Amniotic stem cell (primary cell): ENCODE measurements at places on chromosomes 6 and 20.
A peak's percentile ranks its signal among the peaks of the same experiment; 100 is the strongest.

- DNase-seq = no peak
These were observed at the start of gene C6orf62 for GRCh38 chr6:24719125-24719971. Gene C6orf62 (minus strand): TSS chr6:24719154. CDS start chr6:24718668, 486 bp downstream.

DNA sequence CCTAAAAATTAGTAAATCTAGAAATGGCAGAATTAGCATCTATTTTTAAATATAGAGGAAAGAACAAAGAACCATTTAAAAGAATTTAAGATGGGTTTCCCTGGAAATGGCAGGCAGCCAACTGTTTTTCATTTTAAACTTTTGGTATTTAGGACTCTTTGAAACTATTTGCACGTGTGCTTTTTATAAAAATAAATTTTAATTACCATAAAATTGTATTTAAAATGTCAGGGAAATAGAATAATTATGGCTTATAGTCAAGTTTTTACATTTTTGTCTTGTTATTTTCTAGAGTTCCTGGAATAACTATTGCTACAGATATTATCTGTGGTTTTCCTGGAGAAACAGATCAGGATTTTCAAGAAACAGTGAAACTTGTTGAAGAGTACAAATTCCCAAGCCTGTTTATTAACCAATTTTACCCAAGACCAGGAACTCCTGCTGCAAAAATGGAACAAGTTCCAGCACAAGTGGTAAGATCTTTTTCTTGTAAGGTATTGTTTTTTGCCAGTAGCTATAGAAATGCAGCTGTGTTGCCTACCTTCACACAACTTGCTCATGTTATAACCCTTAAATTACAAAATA lies 528.7 kb upstream of the SOX4 start:
- no peak for DNase-seq

DNA sequence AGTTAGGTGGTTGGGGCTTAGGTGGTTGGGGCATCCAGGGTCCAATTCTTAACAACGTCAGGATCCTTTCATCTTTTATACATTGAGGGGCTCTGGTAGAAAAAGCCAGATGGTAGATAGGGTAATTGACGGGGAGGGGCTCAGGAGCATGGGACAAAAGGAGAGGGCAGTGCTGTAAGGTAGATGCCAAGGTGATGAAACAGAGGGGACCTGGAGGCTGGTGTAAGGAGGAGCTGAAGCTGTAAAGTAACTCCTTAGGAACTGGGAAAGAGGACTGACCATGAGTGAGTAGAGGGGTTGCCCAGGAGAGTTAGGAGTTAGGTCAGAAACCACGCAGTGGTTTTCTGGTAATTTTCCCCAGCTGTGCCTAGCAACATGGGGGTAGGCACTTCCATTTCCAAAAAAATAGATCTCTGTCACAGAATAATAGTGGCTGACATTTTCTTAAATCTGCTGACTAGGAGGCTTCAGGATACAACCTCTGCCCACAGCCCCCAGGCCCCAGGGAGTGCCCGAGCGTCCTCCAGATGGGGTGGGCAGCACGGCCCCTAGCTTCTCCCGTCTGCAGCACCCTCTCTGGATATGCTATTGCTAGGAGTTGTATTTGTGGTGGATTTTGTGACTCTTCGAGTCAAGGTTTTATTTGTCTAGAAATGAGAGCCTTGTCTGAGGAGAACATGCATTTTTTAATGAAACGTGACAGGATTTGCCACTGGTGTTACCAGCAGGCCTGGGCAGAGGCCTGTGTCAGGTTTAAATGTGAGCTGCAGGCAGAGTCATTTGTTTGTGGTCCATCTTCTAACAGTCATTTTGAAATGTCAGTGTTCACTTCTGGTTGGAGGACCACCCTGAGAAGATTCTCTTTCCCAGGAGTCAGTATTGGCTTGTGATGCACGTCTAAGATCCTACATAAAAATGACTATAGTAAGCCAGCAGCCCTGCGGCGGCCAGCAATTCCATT lies 44.6 kb downstream of the TULP4 start:
- no peak for DNase-seq

- DNase-seq = no peak
These were observed 779.6 kb downstream of the MAFB start for GRCh38 chr20:39909447-39909846.

DNA sequence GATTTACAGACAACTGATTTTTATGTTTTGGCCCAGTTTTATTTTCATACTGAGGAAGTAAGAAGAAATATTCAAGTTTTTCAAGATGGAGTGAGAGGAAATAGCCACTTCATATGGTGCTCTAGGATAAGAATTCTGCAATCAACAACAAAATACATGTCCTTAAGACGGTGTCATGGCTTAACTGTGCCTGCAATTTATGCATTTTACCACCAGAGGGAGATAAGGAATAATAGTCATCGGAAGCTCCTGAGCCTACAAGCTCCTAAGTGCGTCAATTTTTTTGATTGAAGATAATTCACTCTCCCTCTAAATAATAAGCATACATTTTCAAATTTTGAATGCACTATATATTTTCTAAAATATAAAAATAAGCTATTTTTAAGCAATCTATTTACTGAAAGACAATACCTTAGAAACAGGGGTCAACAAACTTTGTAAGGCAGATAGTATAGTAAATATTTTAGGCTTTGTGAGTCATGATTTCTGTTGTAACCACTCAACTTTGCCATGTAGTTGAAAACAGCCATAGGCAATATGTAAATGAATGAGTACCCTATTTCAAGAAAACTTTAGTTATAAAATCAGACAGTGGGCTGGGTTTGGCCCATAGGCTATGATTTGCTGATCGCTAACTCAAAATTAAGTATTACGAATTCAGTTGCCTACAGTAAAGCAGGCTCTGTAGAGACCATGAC lies 230.9 kb upstream of the DTNBP1 start:
- no peak for DNase-seq

- no peak for DNase-seq
These were observed 76.5 kb downstream of the ADAT2 start for GRCh38 chr6:143374014-143374413.

DNA sequence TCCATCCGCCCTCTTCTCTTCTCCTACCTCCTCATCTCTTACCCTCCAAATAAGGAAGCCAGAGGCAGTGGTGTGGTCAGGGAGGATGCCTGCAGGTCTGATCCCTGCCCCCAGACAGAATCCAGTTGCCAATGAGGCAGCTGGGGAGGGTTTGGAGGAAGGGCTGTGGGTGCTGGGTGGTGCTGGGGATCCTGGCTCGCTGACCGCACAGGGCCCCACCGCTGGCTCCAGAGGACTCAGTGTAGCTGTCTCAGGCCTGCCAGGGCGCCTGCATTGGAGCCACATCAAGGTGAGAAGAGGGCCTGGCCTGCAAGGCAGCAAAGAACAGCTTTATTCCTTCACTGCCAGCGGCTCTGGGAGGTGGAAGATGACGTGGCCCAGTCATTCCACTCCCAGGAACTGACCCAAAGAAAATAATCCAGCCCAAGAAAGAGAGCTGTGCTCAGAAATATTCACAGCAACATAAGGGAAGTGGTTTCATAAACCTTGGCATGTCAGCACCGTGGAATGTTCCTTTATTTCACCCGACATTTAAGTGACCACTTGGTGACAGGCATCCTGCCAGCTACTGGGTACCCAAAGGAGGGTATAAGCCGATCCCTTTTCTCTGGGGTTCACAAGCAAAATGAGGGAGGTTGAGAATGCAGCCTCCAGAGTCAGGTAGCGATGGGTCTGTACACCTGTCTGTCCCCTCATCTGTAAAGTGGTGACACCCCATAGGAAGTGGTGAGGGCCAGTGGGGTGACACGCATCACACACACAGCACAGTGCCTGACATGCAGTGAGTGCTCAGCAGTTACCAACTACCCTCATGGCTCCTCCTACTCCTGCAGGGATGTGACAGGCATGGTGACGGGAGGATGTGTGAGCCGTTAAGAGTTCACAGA lies 125.1 kb downstream of the SNX5 start:
- peak; percentile 83 for DNase-seq

DNA sequence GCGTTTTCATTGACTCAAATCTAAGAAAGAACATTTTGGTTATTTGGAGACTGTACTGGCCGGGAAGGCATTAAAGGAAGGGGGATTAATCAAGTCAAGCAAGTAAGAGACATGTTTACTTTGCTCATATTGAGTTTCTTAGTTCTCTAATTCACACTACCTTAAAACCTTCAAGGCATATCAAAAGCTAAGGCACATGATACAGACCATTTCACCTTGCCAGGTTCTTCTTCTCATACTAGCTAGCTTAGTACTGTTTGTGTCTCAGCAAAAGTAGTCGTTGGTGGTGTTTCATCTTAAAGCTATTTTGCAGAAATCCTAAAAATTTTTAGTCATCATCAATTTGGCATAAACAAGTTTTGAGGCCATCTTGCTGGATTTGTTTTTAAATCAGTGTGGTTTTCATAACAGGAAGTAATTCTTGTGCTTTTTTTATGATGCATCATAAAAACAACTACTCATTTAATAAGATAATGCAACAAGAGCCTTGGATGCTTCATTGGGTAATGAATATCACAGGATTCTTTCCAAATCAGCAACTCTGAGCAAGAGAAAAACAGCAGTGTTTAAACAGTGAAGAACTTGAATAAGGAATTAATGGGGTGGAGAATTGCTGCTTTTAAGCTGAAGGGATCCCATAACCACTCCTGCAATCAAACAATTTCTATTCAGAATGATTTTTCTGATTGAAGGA lies 425.3 kb downstream of the EPM2A start:
- peak; percentile 29 for DNase-seq

DNA sequence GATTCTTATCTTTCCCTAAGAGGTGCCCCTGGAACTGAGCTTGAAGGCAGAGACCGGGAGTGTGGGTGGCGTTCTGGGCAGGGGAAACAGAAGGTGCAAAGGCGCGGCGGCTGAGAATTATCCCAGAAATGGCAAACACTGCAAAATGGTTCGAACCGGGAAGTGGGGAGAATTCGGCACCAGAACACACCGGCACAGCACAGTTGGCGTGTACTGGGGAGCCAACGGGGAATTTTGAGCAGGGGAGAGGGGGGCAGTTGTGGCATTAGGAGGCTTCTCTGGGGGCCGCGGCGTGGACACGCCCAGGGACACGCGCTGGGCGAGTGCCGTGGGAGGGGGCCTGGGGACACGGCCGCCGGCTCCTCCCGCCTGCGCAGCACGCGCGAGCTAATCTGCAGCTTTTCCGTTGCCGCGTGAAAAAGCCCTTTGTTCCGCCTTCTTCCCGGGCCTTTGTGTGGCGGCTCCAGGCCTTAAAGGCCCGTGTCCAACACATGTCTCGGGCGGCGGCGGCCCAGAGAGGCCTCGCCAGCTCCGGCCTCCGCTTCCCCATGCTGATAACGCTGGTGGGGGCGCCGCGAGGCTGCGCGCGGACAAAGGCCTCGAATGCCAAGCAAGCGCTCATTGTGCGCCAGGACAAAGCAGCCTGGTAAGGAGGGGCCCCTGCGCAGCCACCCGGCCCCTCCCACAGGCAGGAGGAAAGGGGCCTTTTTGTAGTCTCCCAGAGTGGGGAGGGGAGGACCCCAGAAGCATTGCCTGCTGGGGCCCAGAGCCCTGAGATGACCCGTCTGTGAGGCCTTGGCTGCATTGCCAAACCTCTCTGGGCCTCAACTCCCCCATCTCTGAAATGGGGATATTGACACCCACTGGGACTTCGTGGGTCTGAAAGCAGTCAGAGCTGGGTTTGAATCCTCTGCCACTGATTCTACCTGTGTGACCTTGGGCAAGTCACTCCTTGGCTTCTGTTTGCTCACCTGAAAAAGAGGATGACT lies 82.8 kb downstream of the CD40 start:
- DNase-seq = no peak

DNA sequence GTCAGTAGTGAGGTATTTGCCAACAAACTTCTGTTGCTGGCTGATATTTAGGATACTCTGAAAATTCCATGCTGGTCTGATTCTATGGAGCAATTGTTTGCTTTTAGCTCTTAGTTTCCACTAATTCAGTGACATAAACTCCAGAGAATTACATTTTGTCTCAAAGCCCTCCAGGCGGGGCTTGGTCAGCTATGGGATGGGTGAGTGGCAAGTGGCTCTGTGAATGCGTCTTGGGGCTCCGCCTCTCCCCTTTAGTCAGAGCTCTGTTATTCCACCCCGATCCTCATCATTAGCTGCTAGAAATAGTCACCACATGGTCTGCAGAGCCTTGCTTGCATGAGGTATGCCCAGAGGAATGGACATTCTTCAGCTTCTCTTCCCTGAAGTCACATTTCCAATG lies 540.6 kb downstream of the QKI start:
- DNase-seq = peak; percentile 78

GRCh38 chr6:16762268-16762549 lies 949 bp upstream of the ATXN1 start:
- no peak for DNase-seq

GRCh38 chr6:85462673-85463072 lies 12.8 kb downstream of the NT5E start:
- DNase-seq = no peak

- DNase-seq = no peak
These were observed 548.7 kb upstream of the MAP3K7 start for GRCh38 chr6:91135406-91136103.

DNA sequence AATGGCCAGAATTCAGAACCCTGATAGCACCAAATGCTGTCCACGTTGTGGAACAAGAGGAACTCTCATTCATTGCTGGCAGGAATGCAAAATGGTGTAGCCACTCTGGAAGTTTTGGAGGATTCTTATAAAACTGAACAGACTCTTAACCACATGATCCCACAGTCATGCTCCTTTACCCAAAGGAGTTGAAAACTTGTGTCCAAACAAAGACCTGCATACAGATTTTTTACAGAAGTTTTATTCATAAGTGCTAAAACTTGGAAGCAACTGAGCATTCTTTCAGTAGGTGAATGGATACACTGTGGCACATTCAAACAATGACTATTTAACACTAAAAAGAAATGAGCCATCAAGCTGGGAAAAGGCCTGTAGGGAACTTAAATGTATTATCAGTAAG lies 32.5 kb downstream of the PREP start:
- no peak for DNase-seq

DNA sequence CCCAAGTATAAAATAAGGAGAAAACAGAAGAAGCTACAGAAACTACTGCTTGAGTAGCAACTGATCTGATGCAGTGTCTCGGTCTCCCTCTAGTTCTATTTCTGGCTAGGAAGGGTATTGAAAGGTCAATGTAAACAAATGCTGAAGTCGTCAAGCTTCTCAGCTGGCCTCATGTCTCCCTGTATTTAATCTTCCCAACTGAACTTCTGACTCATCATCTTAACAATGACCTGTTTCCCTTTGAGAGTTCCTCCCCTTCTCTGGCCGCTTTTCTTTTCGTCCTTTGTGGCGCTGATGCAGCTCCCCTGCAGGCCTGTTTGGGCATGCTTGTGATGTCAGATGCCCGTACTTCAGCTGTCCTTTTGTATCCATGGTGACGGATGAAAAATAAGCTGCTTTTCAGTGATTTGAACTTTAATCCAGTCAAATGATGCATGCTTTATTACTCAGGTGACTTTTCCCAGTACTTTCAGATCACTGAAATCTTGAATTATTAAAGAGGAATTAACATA lies 7.8 kb upstream of the LCA5 start:
- peak; percentile 97 for DNase-seq

DNA sequence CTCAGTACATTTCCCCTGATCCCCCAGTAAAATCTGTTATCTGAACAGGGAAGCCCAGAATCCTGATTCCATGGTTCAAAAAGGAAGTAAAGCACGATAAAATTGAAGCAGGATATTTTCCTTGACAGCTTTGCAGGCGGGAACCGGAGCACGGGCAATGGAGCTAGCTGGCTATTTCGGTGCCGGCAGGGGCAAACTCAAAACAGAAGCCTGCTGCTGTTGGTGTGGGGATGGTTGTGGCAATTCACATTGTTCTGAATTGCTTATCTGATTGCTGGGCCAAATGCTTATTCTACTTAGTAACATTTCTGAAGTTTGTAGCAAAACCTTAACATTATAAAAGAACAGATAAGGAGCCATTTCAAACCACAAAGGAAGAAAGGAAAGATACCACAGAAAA lies 172.4 kb downstream of the MMS22L start:
- DNase-seq = no peak
